ENCODE measurements at places on chromosomes 6 and 20.

DNA sequence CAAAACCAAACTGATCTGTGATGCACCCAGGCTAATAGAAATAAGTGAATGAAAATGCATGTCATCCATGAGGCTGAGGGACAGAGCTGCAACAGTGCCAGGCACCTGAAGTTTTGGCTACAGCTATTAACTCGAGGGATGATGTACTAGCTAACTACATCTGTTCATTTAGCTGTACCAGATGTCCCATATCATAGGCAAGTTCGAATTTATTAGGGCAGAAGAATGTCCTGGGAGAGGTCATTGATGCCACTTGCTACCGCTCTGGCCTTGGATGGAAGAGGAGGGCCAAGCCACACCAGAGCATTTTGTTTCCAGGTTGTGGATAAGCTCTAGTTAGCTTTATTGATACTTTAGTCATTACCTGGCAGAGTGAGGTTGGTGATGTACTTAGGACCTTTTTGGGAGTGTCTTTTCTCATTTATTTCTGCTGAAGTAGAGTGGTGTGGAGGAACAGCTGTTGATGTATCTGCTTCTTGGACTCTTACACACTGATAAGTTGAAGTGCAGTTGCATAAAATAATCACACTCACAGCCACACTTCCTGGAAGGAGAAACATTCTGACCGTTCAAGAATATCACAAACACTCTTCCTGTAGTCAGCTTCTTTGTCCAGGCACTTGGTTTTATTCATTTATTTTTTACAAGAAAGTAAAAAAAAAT lies 8.2 kb downstream of the ZFAND3 start:
- DNase-seq: no peak

GRCh38 chr6:125927761-125928160 lies 28.8 kb upstream of the HINT3 start:
- no peak for DNase-seq

- DNase-seq: no peak
Observed at GRCh38 chr6:36570264-36570663, 23.0 kb upstream of the STK38 start.

GRCh38 chr6:144449911-144450597 lies 164.9 kb downstream of the UTRN start:
- no peak for DNase-seq

DNA sequence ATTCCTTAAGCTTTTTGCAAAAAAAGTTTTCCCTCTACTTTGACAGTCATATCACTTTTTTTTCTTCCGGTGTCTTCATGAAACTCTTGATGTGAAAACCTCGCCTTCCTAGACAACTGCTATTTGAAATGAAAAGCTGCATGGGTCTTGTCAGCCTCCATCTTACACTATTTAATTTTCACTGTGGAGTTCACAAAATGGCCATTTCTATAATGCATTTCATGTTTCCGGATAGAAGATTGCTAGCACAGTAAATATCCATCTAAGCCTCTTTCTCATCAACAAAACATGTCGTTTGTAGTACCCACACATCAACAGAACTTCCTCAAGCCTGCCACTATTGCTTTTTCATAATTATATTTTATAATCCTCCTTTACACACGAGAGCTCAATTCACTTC lies 204.9 kb upstream of the ID4 start:
- DNase-seq: no peak

DNA sequence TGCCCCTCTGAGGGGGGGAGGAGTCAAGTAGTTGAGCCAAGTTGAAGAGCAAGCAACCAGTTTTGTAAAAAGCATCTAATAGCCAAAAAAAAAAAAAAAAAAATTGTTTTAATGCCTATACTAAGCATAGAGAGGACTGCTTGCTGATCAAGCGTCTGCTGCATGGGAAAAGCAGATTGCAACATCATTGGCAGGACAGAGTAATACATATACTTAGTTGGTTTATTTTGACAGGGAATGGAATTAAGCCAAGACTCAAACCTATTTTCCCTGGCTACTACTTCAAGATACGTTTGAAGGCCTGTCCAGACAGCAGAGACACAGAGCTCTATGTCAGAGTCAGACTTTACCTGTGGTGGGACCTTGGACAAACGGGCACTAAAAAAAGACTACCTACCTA lies 120.5 kb downstream of the RTN4IP1 start:
- DNase-seq: no peak

GRCh38 chr6:167748458-167749379 lies 78.0 kb upstream of the AFDN start:
- no peak for DNase-seq

DNA sequence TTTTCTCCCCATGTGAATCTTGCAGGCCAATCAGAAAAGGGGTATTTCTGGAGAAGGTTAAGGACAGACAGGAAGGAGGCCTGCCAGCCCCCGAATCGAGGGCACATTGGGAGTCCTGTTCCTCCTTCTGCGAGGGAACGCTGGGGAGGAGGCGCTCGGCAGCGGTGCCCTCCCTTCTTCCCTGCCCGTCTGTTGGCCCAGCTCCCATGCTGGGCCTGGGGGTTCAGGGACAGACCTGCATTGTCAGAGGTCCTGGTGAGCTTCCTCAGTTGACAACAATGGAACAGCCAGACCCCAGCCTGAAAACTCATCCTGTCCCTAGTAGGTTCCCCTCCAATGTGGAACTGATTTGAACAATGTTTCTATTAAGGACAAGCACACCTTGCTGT lies 15.1 kb upstream of the SYNJ2 start:
- DNase-seq: no peak

GRCh38 chr20:46915575-46916257 lies 21.1 kb downstream of the EYA2 start:
- no peak for DNase-seq

- no peak for DNase-seq
Observed at GRCh38 chr6:13803581-13803980, 10.8 kb downstream of the MCUR1 start.

GRCh38 chr6:69835414-69836179 lies 30.8 kb upstream of the COL19A1 start:
- no peak for DNase-seq

DNA sequence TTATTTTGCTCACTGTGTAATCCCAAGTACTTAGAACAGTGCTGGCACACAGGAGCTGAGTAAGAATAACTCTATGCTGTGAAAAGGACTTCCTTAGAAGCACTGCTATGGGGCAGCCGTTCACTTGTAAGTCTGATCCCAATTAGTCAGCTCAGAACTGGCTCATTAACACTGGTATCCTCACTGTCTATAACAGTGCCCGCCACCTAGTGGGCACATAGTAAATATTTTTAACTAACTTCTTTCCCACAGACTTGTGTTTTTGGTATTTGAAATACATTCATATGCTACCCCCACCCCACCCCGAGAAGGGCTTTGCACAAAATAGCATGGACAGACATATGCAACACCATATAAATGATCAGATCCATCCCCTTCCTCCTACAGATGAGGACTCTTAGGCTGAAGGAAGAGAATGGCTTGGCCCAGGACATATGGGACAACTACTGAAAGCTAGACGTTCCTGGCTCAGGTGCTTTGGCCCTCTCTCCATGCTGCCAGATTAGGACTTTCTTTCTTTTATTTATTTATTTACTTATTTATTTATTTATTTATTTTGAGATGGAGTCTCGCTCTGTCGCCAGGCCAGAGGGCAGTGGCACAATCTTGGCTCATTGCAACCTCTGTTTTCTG lies 47.1 kb downstream of the DST start:
- DNase-seq: peak; percentile 28

GRCh38 chr6:154468760-154469159 lies 41.7 kb downstream of the CNKSR3 start:
- no peak for DNase-seq

GRCh38 chr6:14968056-14968637 lies 277.7 kb upstream of the JARID2 start:
- no peak for DNase-seq

DNA sequence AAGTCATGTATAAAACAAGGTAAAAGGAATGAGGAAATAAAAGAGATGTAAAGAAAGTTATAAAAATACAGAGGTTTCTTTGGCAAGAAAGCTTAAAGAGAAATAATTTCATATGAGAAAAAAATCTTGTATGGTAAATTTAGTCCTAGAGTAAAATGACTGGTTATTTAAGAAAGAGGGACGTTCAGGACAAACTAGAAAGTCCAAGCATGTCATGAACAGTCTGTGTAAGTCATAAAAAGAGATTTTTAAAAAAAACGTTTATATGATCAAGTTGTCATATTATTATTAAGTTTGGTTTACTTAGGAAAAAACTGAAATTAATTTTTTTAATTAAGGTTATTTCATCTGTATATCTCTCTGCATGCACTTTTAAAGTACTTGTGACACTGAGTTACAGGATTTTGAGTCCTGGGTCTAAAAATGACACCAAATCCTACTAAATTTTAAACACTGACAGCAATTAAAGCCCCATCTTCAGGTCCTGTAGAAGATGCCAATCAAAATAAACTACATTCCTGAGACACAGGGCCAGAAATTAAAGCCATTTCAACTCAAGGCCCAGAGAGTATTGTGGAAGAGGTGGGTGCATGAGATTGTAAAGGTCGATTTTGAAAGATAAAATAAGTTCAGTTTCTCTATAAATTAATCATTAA lies 62.4 kb downstream of the AGPAT4 start:
- DNase-seq: no peak

GRCh38 chr20:20063941-20064702 lies 11.8 kb downstream of the CFAP61 start:
- no peak for DNase-seq

GRCh38 chr20:5146871-5147592 lies 20.2 kb downstream of the CDS2 start:
- DNase-seq: no peak

DNA sequence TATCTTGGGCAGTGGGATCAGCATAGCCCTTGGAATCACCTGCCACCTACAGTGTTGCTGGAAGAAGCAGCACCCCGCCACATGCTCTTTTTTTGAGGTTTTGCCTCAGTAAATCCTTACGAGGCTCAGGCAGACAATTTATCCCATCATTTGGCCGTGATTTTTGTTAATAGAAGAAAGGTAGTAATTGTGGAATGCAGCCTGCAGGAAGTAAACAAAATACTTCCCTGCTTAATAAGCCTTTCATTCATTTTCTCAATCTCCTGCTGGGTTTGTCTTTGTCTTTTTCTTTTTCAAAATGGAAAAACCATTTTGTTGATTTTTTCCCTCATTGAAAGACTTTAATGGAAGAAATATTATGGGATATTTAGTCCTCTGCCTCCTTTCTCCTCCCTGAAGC lies 93.7 kb upstream of the CD83 start:
- DNase-seq: no peak

DNA sequence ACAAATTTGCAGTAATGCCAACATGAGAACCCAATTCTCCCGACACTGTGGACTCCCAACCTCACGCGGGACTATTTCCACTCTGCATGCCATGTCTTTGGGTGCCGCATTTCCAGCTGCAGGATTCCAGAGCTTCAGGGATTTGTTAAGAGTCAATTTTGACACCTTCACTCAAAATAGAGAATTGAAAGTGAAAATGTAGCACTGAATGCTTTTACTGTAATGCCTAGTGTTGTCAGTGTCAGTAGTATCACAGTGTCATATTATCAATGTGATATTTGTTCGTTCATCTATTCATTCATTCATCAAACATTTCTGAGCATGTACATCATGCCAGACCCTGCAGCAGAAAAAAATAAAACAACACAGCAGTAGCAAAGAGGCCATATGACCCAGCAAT lies 13.4 kb upstream of the FAM50B start:
- DNase-seq: no peak

DNA sequence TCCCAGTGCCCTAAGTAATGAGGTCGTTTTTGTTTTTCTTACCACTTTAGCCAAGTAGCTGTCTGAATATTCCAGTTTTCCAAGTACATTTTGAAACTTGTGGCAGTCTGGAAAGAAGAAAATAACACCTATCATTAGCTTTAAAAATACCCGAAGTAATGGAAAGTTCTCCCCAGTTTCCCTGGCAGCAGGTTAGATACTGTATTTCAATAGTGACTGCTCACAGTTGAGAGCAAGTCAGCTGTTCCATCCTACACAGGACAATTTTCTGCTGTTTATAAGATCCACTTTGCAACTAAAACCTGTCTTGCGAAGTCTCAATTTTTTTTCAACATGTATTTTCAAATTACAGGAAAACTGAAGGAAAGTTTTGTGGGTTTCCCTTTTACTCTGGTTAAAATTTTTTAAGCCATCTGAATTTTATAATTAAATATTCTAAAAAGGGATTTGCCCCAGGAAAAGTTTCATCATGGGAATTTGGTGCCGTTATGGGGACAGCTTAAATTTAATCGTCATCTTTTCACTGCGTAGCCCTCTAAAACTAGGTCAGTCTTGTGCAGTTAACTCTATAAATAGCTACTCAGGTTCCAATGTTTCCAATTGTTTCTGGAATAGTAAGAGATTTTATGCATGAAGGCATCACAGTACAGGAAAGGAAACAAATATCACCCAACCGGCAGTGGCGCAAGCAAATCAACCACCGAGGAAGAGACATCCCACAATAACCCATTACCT lies 96.9 kb downstream of the MBOAT1 start:
- no peak for DNase-seq

GRCh38 chr6:143772116-143773086 lies 70.7 kb upstream of the LTV1 start:
- no peak for DNase-seq

DNA sequence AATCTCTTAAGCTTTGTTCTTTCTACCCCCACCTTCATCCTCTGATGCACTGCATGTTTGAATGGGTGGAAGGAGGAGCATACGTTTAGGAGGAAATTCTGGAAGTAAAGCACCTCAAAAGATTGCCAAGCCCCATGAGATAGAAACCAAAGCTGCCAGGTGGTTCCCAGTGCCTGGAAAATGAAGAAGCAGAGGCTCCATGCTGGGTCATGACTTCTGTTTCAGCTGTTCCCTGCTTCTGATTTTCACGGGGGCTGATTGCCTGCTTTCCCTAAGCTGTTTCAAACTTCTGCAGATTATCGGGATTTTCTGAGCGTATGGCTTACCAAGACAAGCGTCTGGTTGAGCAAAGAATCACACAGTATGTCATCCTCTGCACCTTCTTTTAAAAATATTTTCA lies 87.5 kb upstream of the SYNDIG1 start:
- DNase-seq: no peak

GRCh38 chr6:95280686-95281273 lies 296.6 kb upstream of the MANEA start:
- no peak for DNase-seq

DNA sequence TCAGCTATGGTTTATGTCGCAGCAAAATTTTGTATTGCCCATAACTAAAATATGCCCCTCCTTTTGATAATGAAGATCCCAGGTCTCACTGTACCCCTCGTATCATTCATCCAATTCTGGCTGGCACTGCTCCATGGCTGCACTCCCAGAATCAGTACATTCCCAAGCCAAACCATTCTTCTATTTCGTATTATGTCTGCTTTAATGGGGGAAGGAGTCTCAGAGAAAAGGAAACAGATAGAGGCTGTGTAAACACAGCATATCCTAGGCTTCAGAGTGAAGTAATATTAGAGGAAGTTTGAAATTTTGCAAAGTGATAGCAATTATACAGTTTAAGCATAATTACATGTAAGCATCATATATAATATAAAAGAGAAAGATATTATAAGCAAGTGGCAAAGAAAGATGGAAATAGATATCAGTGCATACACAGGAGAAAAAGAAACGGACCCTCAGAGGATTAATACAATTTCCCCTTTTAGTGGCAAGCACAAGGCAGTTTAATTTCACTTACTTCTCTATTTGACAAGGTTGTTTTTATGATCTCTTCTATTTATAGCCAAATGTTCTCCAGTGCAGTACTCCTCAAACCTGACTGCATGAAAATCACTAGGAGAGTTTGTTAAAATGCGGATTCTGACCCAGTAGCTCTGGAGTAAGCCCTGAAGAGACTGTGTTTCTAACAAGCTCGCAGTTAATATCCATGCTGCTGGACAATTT lies 56.5 kb upstream of the TENT5A start:
- DNase-seq: no peak
